ENCODE measurements at places on chromosomes 12 and 14.

DNA sequence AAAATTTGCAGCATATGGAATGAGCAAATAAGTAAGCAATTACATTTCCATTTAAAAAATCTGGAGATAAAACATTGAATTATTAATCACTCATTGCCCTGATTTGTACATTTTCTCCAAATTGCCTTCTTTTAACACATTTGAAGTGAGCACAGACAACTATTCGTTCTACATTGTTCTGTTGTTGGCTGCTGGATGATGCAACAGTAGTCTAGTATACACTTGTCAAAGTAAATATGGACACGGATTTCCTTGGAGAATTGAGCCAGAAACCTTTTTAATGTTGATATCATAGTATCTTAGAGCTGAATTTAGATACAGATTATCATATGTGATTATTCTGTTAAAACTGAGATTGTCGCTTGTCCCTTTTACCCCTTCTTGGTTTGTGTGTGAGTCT is 188.2 kb downstream of the FUT8 start:
- DNase-seq: no peak
- H3K4me3 ChIP-seq: no peak overlapping the region
- no peak overlapping the region for H3K27ac ChIP-seq
- H3K36me3 ChIP-seq: peaks cover 9% of the 10 kb centered on the region
- peaks cover 4% of the 10 kb centered on the region for H3K4me1 ChIP-seq

DNA sequence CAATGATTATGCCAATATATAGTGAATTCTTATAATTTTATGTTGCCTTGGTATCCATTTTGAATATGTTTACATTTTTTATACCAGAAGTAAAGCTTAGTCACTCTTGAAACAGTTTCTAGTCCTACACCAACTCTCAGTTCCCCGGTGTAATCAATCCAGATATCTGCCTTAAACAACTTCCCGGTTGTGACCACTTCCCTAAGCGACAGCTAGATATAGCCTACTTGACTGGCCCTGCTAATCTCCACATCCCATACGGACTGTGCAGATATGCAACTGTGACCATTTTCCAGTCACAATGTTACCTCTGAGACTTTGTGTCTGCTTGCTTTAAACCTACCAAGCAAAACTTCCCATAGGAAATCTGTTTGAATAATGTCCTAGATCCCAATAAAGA is 1551.5 kb upstream of the SEL1L start:
- no peak for DNase-seq
- no peaks in the 10 kb centered on the region for H3K36me3 ChIP-seq
- no peak overlapping the region for H3K27ac ChIP-seq
- no peak overlapping the region for H3K4me3 ChIP-seq

DNA sequence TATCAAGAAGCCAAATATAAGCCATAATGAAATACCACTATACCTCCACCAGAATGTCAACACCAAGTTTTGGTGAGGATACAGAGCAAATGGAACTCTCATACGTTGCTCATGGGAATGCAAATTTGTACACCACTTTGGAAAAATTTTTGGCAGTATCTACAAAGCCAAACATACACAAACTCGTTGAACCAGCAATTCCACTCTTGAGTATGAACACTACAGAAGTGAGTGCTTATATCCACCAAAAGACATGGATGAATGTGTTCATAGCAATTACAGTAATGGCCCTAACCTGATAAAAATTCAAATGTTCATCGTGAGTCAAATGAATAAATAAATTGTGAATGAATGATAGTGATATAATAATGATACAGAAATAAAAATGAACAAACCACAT is 24.8 kb downstream of the C12orf71 start:
- no peaks in the 10 kb centered on the region for H3K27me3 ChIP-seq
- no peak overlapping the region for H3K27ac ChIP-seq
- no peaks in the 10 kb centered on the region for H3K4me1 ChIP-seq
- no peak for DNase-seq
- H3K36me3 ChIP-seq: peaks cover 1% of the 10 kb centered on the region

DNA sequence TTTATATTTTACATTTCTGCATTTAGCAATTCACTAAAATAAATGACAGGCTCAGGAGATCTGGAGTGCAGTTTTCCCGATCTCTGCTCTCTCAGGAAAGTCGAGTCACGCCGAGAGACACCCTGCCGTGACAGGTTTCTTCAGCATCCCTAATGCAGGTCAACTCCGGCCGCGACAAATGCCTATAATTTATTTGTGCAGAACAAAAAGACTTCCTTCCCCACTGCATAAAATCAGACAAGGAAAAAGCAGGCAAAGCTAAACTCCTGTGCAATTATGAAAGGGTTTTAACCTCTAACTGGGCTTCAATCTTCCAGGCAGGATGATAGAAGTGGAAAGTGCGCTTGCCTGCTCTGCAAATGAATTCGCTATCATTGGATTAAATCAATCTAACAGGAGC is 28.1 kb downstream of the SPRING1 start:
- H3K4me3 ChIP-seq: no peak overlapping the region
- peaks cover 5% of the 10 kb centered on the region for H3K36me3 ChIP-seq

- no peak overlapping the region for H3K4me3 ChIP-seq
- H3K27ac ChIP-seq: no peak overlapping the region
- H3K36me3 ChIP-seq: no peaks in the 10 kb centered on the region
- no peak for DNase-seq
Observed at GRCh38 chr12:117807355-117807754, 161.4 kb downstream of the KSR2 start.

GRCh38 chr12:6540181-6540877 is 6.0 kb downstream of the GAPDH start:
- H3K4me3 ChIP-seq: peak overlapping the region; percentile 78
- H3K4me1 ChIP-seq: peaks cover 49% of the 10 kb centered on the region
- H3K27me3 ChIP-seq: no peaks in the 10 kb centered on the region
- DNase-seq: peak; percentile 73
- H3K27ac ChIP-seq: peak overlapping the region; percentile 80

GRCh38 chr12:52521568-52522266 is 1.5 kb upstream of the KRT5 start:
- no peaks in the 10 kb centered on the region for H3K36me3 ChIP-seq
- peaks cover 11% of the 10 kb centered on the region for H3K27me3 ChIP-seq
- H3K4me3 ChIP-seq: no peak overlapping the region
- H3K4me1 ChIP-seq: peaks cover 4% of the 10 kb centered on the region
- H3K27ac ChIP-seq: no peak overlapping the region

DNA sequence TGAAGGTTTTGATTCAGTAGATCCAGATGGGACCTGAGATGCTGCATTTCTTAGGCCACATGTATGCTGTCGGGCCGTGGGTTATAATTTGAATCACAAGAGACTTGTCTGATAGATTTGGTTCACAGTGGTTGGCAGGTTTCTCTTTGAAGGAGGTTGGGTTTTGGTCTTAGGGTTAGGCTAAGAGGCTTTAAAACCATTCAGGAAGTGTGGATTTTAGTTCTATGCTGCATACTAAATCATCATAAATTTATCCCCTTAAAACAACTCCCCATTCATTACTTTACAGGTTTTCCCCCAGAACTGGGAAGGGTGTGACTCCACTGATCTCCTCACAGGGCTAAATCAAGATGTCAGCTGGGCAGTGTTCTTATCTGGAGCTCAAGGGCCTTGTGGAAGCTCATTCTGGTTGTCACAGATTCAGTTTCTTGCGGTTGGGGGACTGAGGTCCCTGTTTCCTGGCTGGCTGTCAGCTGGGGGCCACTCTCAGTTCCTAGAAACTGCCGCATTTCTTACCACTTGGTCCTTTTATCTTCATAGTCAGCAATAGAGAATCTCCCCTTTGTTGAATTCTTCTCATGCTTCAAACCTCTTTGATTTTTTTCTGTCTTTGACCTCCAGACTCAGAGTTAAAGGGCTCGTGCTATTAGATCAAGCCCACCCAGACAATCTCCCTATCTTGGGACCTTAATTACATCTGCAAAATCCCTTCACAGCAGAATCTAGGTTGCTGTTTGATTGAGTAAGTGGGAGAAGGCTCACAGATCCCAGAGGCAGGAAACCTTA is 20.6 kb upstream of the PCNX1 start:
- DNase-seq: peak; percentile 66
- no peaks in the 10 kb centered on the region for H3K27me3 ChIP-seq
- H3K27ac ChIP-seq: peak overlapping the region; percentile 97
- peaks cover 3% of the 10 kb centered on the region for H3K36me3 ChIP-seq
- peaks cover 79% of the 10 kb centered on the region for H3K4me1 ChIP-seq

DNA sequence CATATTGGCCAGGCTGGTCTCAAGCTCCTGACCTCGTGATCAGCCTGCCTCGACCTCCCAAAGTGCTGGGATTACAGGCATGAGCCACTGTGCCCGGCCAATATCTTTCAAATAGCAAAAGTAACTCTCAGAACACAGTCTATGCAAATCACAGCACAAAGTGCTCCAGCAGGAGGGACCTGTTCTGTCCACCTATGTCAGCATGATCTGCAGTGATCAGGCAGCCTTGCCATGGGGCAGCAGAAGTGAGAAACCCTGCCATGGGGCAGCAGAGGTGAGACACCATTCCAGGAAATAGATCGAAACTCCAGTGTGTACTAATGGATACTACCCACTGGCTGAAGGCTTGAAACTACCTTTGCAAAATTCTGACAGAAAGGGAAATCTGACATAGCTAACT is 78.5 kb upstream of the EIF5 start:
- DNase-seq: no peak
- H3K4me3 ChIP-seq: no peak overlapping the region
- H3K36me3 ChIP-seq: no peaks in the 10 kb centered on the region
- no peak overlapping the region for H3K27ac ChIP-seq
- H3K4me1 ChIP-seq: peaks cover under 1% of the 10 kb centered on the region
- peaks cover 11% of the 10 kb centered on the region for H3K27me3 ChIP-seq

DNA sequence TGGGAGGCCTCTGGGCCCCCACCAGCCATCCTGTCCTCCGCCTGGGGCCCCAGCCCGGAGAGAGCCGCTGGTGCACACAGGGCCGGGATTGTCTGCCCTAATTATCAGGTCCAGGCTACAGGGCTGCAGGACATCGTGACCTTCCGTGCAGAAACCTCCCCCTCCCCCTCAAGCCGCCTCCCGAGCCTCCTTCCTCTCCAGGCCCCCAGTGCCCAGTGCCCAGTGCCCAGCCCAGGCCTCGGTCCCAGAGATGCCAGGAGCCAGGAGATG is 729 bp upstream of the GAPDH start:
- DNase-seq: no peak
- peaks cover 64% of the 10 kb centered on the region for H3K36me3 ChIP-seq
- peak overlapping the region; percentile 98 for H3K27ac ChIP-seq
- H3K4me1 ChIP-seq: peaks cover 35% of the 10 kb centered on the region
- H3K4me3 ChIP-seq: peak overlapping the region; percentile 100
- no peaks in the 10 kb centered on the region for H3K27me3 ChIP-seq

DNA sequence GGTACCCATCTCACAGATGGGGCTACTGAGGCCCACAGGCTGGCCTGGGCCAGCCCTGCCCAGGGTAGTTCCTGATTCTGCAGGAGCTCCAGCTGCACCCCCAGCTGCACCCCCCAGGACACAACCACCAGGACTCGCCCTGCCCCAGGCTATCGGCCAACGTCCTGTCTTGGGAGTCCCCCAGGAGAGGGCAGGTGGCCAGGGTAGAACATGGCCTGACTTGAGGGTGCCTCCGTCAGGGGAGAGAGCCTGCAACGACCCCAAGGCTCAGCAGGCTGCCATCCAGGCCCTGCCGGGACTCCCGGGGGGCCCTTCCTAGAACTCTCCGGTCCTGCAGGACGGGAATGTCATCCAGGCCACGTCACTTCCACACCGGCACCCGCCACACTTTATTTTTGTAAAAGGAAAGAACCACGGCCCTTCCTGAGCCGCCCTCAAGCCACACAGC is 15.8 kb downstream of the JAG2 start:
- H3K27me3 ChIP-seq: no peaks in the 10 kb centered on the region
- no peaks in the 10 kb centered on the region for H3K36me3 ChIP-seq
- no peak overlapping the region for H3K4me3 ChIP-seq
- no peak for DNase-seq
- H3K27ac ChIP-seq: no peak overlapping the region

- peaks cover 23% of the 10 kb centered on the region for H3K36me3 ChIP-seq
- no peak overlapping the region for H3K27ac ChIP-seq
- no peak for DNase-seq
- no peak overlapping the region for H3K4me3 ChIP-seq
- peaks cover 31% of the 10 kb centered on the region for H3K4me1 ChIP-seq
- H3K27me3 ChIP-seq: no peaks in the 10 kb centered on the region
Observed at GRCh38 chr12:121651320-121651719, 18.1 kb downstream of the MORN3 start.

GRCh38 chr14:68099495-68100045 is 280.0 kb downstream of the RAD51B start:
- peaks cover 34% of the 10 kb centered on the region for H3K36me3 ChIP-seq
- H3K4me3 ChIP-seq: no peak overlapping the region
- no peak for DNase-seq
- H3K27ac ChIP-seq: no peak overlapping the region
- no peaks in the 10 kb centered on the region for H3K27me3 ChIP-seq
- no peaks in the 10 kb centered on the region for H3K4me1 ChIP-seq

GRCh38 chr12:31843398-31844095 is 114.7 kb upstream of the AMN1 start:
- DNase-seq: no peak
- no peak overlapping the region for H3K27ac ChIP-seq
- H3K36me3 ChIP-seq: peaks cover 11% of the 10 kb centered on the region

DNA sequence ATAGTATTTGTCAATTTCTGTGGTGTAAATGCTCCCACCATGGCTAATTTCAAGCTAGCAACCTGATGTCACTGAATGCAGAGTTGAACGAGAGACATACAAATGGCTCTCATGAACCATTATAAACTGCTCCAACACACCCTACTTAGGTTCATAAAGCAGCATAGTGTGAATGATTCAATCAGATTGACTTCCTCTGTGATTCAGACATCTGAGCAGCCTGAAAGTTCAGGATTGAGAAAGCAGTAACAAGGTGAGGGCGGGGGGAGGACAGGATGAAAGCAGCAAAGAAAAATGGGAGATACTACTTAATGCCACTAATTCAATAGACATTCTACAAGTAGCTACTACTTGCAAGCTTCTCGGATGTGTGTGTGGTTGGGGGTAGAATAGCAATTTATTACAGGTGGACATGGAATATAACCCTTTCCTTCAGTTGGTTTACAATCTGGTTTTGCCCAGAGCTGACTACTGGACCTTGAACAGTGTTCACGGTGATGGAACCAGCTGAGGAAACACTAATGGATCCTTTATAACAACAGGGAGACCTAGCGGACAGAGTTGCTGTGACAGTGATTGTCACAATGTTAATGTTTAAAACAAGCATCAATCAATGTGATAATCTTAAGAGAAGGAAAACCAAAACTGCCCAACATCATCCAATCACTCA is 52.5 kb upstream of the PELI2 start:
- H3K4me3 ChIP-seq: no peak overlapping the region
- DNase-seq: no peak
- H3K27ac ChIP-seq: no peak overlapping the region
- no peaks in the 10 kb centered on the region for H3K36me3 ChIP-seq
- peaks cover 2% of the 10 kb centered on the region for H3K27me3 ChIP-seq

- H3K4me1 ChIP-seq: peaks cover 4% of the 10 kb centered on the region
- DNase-seq: no peak
- no peaks in the 10 kb centered on the region for H3K36me3 ChIP-seq
- no peak overlapping the region for H3K4me3 ChIP-seq
- H3K27ac ChIP-seq: no peak overlapping the region
Observed at GRCh38 chr12:40226705-40227104, 1.9 kb downstream of the LRRK2 start.

GRCh38 chr12:64631197-64631596 is 20.9 kb downstream of the RASSF3 start:
- no peak overlapping the region for H3K4me3 ChIP-seq
- H3K27me3 ChIP-seq: no peaks in the 10 kb centered on the region
- H3K27ac ChIP-seq: no peak overlapping the region
- DNase-seq: no peak
- peaks cover 40% of the 10 kb centered on the region for H3K4me1 ChIP-seq

GRCh38 chr14:22491683-22492621 is 97.1 kb downstream of the DAD1 start:
- peaks cover 3% of the 10 kb centered on the region for H3K4me1 ChIP-seq
- no peak for DNase-seq
- H3K4me3 ChIP-seq: peak overlapping the region; percentile 90
- H3K36me3 ChIP-seq: peaks cover 33% of the 10 kb centered on the region
- H3K27me3 ChIP-seq: no peaks in the 10 kb centered on the region
